Activated effector memory CD4-positive, alpha-beta T cell treated with Interleukin-2 at 50 U/mL for 16 hours (primary cell): ENCODE measurements at places on chromosomes 7 and 10.
A peak's percentile ranks its signal among the peaks of the same experiment; 100 is the strongest.

GRCh38 chr7:151838861-151839381, 38.0 kb downstream of the PRKAG2 start:
- DNase-seq = peak; percentile 42

GRCh38 chr10:133026171-133026570, 61.6 kb upstream of the ADGRA1 start:
- no peak for DNase-seq

DNA sequence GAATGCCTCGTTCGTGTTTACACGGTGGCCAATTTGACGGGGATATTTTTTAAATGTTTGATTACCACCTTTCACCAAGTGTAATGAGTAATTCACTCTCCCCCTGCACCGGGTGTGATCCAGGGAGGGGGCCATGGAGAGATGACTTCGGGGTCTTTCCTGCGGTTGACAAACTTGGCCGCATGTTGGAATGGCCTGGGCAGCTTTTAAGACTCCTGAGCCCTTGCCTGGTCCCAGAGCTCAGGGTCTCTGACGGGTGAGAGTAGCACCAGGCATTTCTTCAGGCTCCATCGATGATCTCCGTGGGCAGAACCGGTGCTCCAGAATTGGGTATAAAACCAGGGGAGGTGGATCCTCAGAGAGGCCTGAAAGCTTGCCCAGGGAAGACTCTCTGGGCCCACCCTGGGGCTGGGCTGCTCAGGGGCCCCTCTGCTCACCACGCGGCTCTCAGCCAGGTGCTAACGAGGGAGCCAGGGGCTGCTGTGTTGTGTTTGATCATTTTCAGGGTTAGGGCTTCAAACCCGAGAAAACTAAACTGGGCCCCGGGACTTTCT, 882 bp downstream of the ZNF282 start:
- DNase-seq = peak; percentile 5

DNA sequence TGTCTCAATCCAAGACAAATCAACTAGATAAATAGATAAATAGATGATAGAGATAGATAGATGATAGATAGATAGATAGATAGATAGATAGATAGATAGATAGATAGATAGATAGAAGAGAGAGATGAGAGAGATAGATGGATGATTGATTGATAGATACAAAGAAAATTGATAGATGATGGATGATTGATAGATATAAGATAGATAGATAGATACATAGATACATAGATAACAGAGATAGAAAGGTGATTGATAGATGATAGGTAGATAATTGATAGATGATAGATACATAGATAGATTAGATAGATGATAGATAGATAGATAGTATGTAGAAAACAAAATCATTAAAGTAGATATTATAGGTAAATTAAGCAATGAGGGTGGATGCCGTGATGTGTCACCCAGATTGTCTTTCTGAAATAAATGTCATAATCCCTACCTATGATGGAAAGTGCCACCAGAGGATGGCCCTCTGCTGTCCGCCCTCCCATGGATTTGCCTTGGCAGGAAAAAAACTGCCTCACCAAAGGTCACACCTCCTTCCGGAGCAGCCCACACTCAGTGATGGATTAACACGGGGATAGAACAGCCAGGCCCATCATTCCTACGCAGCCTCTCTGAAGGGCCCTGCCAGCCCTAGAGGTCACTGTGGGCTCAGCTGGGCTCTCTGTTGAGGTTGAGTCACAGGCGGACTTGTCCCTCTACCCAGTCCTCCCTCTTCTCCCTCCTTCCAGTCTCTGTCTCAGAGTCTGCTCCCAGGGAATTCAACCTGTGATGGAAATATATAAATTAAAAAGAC, 50.8 kb downstream of the KCNH2 start:
- no peak for DNase-seq

DNA sequence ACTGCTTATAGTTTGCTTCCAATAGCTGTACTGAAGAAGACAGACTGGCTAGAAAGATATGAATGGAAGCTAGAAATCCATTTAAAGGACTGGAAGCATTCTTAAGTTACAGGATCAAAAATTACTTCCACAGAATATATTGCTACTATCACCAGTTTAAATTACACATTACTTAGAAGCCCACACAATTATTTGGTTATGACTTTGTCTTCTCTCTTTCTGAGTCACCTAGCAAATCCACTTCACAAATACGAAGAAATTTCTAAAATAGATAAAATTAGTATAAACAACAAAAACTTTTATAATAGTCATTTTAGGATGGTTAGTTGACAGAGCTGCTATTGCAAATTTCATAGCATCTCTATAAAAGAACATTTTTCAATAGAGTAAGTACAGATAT, 108.1 kb downstream of the SNX13 start:
- no peak for DNase-seq

DNA sequence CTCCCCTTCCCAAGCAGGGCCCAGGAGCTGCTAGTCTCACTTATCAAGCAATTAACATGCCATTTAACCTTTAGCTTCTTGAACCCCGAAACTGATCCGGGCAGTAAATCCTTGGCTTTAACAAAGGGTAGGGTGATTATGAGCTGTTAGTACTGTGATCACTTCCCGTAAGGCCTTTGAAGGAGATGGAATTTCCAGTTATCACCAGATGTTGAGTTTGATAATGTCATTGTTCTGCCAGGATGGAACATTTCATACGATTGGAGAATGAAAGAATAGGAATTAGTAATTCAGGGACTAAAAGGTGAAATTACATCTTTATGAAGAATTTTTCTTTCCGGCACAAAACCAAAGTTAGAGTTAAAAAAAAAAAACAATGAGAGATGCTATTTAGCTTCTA, 570.9 kb upstream of the FOXK1 start:
- DNase-seq = no peak

GRCh38 chr10:6795541-6795940, 215.5 kb upstream of the PRKCQ start:
- no peak for DNase-seq

GRCh38 chr10:3141351-3142005, 31.1 kb downstream of the PITRM1 start:
- DNase-seq = no peak

DNA sequence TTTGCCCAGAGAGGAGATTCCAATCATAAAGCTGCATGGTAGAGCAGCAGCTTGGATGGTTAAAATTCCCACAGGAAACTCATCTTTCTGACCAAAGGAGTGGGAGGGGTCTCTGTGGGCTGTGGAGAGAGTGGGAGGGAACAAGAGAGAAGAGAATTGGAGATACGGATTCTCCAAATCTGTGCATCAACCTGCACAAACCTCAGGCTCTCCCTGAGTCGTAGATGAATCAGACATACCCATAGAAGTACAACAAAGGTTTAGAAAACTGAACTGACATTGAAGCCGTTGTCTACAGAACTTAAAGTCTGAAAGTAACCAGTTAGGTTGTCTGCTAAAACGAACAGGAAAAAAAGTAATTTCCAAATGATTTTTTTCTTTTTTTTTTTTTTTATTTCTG, 41.9 kb downstream of the CYCS start:
- no peak for DNase-seq

DNA sequence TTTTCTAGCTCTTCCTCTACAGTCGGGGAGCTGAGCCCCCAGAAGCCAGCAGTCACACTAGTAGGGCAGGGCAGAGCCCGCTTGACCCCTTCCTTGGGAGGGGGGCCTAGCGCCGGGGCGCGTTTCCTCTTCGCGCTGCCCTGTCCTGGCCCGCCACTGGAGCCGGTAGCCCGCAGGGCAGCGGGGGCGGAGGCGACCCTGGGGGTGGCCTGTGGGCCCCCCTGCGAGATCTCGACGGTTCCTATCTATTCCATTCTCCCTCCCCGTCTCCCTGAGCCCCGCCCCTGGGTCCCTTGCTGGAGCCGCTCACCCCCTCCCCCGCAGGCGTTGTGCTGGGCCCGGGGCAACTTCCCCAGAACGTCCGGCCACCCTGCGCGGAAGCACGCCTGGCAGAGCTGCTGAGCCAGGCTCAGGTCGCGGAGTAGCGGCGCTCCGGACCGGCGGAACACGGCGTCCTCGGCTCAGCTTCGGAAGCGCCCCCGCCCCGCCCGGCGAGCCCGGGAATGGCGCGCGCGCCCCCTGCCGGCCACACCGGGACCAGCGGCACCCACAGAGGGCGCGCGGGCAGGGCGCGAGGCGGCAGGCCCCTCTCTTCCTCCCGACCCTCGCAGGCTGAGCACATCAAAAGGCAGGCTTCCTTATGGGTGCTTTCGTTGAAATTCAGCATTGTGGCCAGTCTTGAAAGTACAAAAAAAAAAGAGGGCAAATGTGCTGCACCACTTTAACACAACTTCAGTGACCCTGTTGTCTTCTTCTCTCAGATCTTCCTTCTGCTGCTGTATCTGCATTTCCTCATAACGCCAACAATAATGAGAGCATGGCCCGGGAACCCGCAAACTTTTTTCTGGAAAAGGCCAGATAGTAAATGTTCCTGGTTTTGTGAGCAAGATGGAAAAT, 327.6 kb downstream of the TNS3 start:
- no peak for DNase-seq

- DNase-seq = peak; percentile 17
Observed at GRCh38 chr10:89837165-89838043, 136.0 kb downstream of the KIF20B start.

DNA sequence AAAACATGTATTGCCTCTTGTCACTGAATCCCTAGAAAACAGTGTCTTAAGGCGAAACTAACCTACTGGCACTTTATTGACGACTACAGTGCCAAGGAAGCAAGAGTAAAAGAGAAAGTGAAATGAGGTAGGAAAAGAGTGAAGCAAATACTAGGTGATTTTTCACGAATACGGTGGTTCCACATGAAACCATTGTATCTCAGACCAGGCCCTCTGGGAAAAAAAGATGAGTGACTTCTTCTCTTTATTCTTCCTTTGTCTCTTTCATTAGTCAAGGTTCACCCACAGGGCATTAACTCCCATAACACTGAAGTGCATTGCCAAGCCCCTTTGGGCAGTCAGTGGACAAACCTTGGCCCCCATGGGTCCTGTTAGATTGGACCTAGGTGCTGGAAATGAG, 16.2 kb upstream of the MACC1 start:
- DNase-seq = no peak

- DNase-seq = no peak
Observed at GRCh38 chr7:84654273-84654672, 459.7 kb upstream of the SEMA3A start.

DNA sequence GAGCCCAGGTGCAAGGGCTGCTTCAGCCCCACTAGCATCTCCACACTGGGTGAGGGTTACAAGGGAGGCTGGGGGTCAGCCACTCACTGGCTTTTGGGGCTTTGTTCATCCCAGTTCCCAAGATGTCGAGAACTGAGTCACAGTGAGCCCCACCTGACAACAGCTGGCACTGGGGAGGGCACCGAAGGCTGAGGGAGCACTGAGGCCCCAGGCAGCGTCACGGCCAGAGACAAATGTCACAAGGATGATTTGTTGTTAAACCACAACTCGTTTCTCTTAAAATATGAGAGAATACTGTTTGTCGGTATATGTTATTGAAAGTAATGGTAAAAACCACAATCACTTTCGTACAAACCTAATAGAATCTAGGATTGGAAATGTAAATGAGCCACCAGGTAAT, 219.9 kb downstream of the CELF2 start:
- no peak for DNase-seq
